ENCODE measurements at places on chromosomes 12 and 14.

DNA sequence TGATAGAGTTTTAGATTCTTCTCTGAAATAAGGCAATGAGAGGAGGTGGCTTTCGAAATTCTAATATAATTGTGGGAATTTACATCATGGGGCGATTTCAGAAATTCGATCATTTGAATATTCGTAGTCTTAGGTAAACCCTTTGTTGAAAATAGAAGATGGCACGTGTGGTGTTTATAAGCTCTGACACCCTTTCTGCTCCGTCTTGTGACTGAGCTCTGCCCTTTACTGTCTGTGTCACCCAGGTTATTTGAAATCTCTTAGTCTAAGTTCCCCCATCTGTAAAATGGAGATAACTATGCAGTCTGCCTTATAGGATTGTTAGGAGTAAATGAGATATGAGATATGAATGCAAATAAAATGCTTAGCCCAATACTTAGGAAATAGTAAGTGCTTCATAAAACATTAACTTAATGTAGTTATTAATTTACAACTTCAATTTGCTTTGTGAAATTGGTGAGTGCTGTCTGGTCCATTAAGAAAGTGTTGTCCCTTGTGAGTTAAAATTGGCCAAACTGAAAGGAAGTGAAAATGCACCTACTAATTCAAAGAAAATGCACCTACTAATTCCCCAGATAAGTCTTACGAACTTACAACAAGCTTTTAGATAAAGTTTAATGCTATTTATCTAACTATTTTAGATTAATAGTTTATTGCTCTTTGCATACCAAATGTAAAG is 1.5 kb downstream of the BMAL2 start:
- no peak for DNase-seq

- DNase-seq: no peak
Observed at GRCh38 chr12:92462049-92462448, 240.7 kb upstream of the PLEKHG7 start.

DNA sequence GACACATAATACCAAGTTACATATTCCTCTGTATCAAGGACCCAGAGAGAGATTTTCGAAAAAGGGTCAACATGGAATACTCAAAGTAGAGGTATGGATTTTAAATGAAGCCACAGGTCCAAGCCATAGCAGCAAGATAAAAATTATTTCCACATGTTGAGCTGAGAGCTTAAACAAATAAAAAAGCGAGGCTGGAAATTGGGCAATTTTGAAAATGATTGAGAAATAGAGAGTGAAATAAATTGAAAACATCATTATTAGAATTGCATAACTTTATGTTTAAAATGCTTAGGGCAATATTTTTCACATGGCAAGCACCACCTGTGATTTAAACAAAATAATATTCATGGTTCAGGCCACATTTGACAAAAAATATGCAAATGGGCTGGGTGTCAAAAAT is 1251.0 kb upstream of the USP15 start:
- no peak for DNase-seq

- peak; percentile 28 for DNase-seq
Observed at GRCh38 chr12:121576851-121577391, 3.9 kb downstream of the KDM2B start.

Data from CD14-positive monocyte (primary cell).